ENCODE measurements at places on chromosomes 1 and 21.

- DNase-seq, result no peak
Measured at GRCh38 chr1:113879739-113880038, 7.7 kb downstream of the BCL2L15 start.

DNA sequence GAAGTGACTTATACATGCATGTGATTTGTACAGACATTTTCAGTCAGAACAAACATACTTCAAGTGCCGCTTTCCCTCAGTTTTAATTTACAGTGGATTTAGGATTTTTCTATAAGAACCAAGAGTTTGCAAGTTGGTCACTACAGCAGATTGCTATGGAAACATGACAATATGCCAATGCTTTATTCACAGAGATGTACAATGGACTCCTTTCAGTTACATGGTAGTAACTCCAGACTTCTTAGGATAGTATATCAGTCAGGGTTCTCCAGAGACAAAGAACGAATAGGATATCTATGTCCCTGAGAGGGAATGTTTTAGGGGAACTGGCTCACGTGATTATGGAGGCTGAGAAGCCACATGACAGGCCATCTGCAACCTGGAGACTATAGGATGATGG is 27.4 kb downstream of the IFI44 start:
- DNase-seq, result no peak

GRCh38 chr1:156172696-156173470 is 19.5 kb downstream of the SEMA4A start:
- no peak for DNase-seq

DNA sequence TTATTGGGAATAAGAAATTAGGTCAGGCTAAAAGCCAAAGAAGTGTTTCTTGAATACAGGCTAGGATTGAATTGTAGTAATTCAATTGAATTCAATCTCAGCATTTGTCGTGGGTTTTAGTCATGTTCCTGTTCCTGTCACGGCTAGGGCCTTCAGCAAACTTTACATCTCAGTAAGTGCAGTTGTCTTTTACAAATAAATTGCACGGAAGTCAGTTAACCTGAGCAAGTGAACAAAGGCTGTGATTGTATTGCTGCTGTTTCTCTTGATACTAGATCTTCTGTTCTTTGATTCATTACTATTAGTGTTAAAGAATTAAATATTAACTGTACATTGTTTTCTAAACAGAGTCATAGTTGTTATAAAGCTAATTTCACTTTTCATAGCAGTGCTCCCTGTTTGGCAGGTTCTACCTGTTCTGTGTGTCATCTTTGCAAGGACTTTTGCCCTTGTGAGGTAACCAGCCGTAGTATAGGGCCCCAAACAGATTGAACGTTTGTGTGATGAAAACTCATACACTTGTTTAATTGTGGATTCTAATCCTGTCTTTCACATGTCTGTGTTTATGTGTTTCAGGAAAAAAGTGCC is 164.4 kb downstream of the EDEM3 start:
- DNase-seq, result no peak

GRCh38 chr1:43650310-43651085 is 549 bp downstream of the KDM4A start:
- peak; percentile 100 for DNase-seq

GRCh38 chr1:39189592-39190041 is 14.9 kb upstream of the MACF1 start:
- no peak for DNase-seq

GRCh38 chr1:183842795-183843144 is 37.9 kb downstream of the RGL1 start:
- no peak for DNase-seq

Measured in NCI-H748 treated with DMSO at 0.1 percent for 48 hours (cell line).